Iris pigment epithelial cell (primary cell): ENCODE measurements at places on chromosomes 16 and 17.

DNA sequence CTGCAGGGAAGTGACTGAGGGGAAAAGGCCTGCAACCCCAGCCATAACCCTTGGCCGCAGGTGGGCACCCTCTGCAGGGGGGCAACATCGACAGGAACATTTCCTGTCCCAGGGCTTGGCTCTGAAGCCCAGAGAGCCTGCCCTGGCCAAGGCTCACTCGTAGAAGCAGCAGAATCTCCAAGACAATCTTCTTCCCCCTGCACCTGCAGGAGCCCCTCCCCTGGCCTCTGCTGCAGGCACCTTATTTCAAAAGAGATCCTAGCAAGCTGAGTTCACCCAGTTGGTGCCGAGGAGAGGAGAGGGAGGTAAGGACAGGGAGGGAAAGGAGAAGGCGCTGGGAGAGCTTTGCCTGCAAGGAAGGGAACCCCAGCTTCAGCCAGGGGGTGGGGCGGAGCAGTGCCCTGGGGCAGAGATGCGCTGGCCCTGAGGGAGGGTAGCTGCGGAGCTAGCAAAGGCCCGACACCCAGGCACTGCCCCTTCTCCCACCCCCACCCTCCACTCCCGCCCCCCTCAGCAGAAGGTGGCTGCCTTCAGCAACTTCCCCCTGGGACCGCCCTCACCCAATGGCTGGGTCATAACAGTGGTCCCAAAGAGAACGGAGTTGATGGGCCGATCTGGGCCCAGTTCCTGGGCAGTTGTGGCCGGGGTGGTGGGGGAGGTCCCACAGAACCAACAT is 104.3 kb upstream of the TNRC6C start:
- no peak for DNase-seq

DNA sequence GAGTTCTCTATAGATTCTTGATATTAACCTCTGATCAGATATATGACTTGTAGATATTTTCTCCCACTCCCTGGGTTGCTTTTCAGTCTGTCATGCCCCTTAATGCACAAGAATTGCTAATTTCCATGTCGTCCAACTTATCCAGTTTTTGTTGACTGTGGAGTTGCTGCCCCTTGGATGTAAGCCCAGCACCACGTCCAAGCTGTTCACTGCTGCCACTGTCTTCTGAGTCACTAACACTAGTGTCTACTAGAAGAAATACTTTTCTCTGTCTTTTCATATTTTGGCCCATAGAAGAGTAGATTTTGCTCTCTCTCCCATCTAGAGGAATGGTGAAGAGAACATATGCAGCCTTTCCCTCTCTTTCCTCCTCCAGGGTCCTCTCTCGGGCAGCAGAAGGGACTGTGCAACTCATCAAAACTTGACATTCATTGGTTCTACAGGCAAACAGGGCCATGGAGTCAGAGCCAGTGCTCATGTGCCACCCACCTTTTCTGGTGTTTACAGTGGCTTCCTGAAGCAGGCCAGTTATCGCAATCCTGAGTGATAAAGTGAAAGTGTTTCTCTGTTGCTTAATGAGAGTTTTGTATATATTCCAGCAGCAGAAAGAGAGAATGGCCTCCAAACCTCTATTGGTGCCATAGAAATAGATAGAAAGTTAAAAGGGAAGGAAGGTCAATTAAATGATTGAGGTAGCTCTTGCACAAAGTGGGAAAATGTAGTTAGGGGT is 22.6 kb upstream of the PMP22 start:
- peak; percentile 61 for DNase-seq

GRCh38 chr17:76147211-76148014 is 6.4 kb upstream of the FOXJ1 start:
- DNase-seq = peak; percentile 10

DNA sequence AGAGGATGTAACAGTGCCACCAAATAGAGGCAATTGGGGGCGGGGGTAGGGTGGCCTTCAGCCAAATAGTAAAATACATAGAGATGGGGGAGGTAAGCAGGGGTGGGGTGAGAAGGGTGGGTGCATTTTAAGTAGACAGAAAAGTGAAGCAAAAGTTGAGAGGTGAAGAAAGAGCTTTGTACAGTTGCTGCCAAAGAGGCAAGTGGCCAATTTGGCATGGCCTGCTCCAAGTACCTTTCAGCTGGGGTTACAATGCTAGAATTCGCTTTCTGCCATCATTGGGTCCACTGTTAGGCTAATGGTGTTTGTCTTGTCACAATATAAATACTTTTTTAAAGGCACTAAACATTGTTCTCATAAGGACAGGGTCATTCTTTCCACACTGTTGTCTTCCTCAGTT is 5.2 kb upstream of the TMEM97 start:
- no peak for DNase-seq

DNA sequence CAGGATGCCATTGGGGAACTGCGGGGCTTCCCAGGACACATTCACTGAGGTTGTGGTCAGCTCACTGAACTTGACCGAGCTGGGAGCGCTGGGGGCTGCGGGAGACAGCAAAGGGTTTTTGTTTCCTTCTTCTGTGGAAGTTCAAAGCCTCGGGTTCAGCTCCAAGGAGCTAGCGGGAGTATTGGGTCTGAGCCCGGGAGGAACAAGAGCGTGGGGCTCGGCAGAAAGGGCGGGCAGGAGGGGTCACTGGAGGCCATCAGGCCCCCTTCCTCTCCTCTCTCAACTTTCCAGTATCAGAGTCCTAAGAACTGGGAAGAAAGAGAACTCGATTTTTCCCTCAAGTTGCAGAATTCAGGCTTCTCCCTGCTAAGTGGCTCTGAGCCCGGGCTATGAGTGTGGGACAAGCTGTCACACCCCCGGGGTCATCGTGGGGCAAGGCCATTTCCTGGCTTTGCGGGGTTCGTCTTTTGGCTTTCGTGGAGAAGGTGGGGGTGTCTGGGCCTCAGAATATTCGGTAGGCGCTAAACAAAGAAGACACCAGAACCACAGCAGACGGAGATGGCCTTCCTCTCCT is 53.6 kb upstream of the CDC42EP4 start:
- DNase-seq = no peak

DNA sequence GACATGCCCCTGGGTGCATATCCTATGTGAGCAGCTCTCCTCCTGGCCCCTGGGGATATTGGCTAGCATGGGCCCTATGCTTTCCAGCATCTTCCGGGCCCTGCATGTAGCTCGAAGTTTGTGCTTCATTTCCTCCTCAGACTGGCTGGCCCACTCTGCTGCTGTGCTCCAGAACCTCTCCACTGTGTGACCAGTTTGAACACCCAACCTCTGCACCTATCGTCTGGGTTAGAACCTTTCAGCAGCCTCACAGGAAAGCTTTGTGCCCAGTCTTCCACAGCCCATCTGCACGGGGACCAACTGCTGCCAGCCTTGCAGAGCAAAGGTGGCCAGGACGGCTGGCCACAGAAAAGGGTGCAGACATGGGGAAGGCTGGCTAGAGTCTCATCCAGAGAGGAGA is 10.2 kb upstream of the CLEC18B start:
- DNase-seq = no peak

DNA sequence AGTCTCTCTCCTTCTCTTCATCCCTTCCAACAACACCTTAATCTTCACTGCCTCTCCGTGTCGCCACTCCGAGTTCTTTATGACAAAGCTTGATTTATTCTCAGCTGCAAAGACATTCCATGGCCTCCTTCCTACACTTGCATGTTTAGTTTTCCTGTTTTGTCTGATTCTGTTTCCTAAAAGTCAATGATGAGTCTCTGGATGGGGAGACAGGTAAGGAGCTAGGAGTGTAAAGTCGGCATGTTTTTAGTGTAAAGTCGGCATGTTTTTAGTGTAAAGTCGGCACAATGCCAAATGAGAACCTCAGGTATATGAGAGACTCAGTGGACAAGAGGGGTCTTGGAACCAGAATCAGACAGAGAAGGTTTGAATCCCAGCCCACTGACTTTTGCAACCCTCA is 362.3 kb upstream of the EEF2KMT start:
- DNase-seq = no peak

GRCh38 chr16:79664407-79664806 is 63.9 kb upstream of the MAF start:
- DNase-seq = no peak

DNA sequence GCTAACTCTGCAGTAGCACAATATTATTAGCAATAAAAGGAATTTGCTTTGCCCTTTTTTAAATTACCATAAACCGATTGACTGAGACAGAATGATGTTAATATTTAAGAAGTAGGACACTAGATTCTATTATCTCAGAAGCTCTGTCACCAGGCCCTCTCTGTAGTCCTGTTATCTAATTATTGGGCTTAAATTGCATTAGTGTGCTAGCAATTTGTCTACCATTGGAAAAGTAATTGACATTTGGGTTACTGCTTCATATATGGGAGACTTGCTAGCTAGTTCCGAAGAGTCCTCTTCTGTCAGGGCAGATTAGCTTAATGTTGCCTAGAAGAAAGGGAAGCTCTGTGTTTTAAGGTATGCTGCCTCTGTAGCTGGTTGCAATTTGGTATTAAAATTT is 1107.3 kb upstream of the EEF2KMT start:
- DNase-seq = no peak

GRCh38 chr17:35051183-35051578 is 12.3 kb downstream of the RFFL start:
- DNase-seq = peak; percentile 47

DNA sequence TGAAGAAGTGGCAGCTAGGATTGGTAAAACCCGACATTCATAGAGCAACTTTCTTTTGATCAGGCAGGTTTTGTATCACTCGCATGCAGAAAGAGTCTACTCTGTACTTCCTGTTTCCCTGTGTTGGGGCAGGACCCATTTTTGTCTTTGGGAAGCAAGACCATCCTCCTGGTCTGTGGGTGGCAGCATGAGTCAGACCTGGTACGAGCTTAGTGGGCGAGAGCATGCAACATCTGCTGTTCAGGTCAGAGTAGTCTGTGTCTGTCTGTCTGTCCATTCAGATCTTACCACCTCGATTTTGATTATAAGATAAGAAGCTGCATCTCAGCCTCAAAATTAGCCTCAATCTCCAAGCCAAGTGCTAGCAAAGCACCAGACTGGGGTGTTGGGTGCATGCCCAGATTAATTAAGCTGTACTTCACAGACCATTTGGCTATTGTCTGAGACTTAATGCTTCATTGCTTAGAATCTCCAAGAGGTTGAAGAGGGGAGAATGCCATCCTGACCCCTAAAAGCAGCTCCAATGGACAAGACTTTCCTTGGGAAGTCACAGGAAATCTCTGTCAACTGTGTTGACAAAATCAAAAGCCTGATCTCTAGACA is 110.9 kb downstream of the XYLT1 start:
- DNase-seq = no peak

- DNase-seq = peak; percentile 91
Observed at GRCh38 chr16:69476920-69477443, 52.6 kb downstream of the CYB5B start.

DNA sequence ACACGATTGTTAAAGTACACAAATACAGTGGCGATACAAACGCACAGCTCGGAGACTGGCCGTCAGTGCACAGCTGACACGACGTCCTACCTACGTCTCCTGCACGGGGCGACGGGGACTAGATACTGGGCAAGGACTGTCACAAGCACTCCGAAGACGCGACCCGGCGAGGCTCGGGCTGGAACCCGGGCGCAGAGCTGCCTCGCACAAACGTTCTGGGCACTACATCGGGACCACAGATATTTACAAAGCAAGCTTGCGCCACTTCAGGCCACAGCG is 13.8 kb downstream of the SLC16A3 start:
- no peak for DNase-seq

- no peak for DNase-seq
Observed at GRCh38 chr17:76074390-76075363, at the start of gene GALR2. TSS of gene GALR2 (plus strand) at chr17:76074781. CDS start at chr17:76074884, 103 bp downstream.

DNA sequence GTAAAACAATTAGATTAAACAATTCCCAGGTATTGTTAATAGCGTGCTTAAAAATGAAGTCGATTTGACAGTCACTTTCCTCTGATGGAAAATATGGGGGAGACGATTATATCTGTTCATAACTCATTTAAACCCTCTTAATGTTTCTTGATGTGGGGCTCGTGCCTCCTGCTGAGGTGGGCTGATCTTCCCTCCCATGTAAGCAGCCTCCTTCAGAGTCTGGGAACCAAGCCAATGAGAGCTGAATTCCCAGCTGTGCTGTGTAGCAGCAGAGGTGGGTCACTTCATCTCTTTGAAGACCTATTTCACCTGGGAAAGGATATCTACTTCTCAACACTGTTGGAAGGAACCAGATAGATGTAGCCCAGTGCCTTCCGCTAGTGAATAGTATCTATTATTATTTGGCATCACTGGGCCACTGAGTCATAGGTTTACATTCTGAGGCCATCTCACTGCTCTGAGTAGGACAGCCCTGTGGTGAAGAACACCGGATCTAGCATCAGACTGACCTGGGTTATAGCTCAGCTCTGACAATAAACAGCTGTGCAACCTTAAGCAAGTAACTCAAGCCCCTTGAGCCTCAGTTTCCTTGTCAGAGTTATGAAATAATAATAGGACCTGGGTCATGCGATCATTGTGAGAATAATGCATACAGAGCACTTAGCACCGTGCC is 85.3 kb upstream of the C16orf82 start:
- DNase-seq = peak; percentile 91

- no peak for DNase-seq
Observed at GRCh38 chr16:12532871-12533610, 270.6 kb downstream of the CPPED1 start.

GRCh38 chr17:2672026-2672425 is 39.5 kb downstream of the CLUH start:
- no peak for DNase-seq

DNA sequence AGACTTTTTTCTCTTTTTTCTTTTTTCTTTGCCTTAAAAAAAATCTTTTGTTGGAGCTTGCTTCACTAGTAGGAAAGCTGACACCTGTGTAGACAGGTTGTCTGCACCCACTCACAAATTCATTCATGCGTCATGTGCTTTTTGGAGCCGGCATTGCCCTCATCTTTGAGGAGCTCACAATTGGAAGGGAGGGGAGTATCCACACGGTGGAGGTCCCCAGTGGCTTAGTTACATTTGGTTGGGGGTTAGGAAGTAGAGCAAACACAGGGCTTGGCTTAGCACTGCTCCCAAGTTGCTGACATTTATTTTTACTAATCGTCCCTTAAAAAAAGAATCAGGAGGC is 18.7 kb upstream of the MEIOB start:
- no peak for DNase-seq

- no peak for DNase-seq
Observed at GRCh38 chr16:57797526-57798266, 4.6 kb downstream of the KIFC3 start.

DNA sequence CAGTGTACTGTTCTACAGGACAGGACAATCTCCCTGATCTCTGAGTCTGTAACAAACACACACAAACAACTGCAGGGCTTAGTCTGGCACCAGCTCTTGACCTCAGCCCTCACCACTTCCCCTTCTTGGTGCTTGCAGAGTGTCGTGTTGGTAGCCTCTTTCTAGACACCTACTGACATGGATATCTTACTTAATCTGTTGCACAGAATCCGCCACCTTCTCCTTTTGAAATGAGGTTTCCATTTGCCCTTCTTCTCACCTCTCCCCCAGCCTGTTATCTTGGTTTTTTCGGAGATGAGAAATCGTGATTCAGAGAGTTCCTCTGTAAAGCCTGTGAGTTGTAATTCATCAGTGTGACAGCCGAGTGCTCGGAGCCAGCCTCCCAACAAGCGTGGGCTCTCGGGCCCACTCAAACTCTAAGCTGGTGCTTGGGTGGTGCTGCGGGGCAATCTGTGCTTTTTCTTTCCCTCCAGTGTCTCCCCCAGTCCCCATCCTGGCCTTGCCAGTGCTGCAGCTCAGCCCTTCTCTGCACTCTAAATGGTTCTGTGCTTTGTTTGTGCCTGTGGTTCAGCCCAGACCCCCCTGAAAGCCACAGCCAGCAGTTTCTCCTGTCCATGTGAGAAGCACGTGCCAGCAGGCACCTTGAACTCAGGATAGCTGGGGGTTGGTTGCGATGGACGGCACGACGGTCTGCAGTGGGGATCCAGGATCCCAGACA is 28.1 kb downstream of the KIAA0513 start:
- peak; percentile 80 for DNase-seq

GRCh38 chr16:50741225-50741780 is 583 bp upstream of the CYLD start:
- no peak for DNase-seq

GRCh38 chr16:12625068-12625467 is 178.6 kb downstream of the CPPED1 start:
- no peak for DNase-seq
